ENCODE measurements at places on chromosomes 6 and 20.

- DNase-seq: no peak
Measured at GRCh38 chr6:87118054-87118453, 23.1 kb upstream of the CGA start.

- DNase-seq: no peak
Measured at GRCh38 chr6:112409311-112409710, 62.2 kb downstream of the RFPL4B start.

- DNase-seq: no peak
Measured at GRCh38 chr6:118902726-118903125, 8.8 kb downstream of the ASF1A start.

DNA sequence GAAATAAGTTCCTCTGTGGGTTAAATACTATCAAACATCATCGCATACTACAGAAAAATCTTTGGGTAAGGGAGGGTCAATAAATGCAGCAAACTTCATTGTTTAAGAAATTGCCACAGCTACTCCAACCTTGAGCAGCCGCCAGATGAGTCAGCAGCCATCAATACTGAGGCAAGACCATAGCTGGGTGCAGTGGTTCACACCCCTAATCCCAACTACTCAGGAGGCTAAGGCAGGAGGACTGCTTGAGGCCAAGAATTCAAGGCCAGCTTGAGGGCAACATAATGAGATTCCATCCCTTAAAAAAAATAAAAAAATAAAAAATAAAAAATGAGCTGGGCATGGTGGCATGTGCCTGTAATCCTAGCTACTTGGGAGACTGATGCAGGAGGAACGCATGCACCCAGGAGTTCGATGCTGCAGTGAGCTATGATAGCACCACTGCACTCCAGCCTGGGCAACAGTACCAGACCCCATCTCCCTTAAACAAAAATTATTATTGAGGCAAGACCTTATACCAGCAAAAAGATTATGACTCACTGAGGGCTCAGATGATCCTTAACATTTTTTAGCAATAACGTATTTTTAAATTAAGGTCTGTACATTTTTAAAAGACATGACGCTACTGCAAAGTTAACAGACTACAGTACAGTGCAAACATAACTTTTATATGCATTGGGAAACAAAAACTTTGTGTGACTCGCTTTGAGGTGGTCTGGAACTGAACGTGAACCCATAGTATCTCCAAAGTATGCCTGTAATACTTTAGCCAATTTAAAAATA lies 8.8 kb downstream of the SRPK1 start:
- DNase-seq: no peak

GRCh38 chr6:112626468-112627082 lies 279.4 kb downstream of the RFPL4B start:
- DNase-seq: no peak

DNA sequence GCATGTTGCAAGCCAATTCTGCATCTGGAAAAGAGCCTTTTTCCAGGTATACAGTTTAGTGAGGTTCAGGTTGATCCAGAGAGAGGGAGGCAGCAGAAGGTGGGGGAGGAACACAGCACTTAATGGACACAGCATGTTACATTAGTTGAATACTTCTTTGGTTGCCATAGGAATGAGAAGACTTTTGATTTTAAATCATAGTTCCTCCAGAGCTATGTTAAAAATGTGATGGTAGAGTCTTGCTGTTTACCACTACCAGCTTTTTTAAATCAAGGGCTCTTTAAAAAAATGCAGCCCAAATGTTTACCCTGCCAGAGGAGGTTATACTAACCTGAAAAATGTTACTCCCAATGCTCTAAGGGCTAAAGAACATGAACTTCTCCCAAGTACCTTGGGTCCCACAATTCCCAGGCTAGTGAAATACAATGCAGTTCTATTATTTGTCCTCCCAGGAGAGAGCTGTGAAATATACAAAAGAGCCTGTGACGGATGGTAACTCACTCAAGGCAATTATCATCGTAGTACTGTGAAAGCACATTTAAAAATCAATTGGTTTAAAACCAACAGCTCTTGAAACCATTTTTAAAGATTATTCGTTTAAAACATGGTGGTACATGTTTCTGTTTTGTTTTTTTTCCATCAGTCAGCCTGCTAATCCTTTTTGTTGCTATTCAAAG lies 6.9 kb upstream of the PHACTR1 start:
- DNase-seq: no peak

DNA sequence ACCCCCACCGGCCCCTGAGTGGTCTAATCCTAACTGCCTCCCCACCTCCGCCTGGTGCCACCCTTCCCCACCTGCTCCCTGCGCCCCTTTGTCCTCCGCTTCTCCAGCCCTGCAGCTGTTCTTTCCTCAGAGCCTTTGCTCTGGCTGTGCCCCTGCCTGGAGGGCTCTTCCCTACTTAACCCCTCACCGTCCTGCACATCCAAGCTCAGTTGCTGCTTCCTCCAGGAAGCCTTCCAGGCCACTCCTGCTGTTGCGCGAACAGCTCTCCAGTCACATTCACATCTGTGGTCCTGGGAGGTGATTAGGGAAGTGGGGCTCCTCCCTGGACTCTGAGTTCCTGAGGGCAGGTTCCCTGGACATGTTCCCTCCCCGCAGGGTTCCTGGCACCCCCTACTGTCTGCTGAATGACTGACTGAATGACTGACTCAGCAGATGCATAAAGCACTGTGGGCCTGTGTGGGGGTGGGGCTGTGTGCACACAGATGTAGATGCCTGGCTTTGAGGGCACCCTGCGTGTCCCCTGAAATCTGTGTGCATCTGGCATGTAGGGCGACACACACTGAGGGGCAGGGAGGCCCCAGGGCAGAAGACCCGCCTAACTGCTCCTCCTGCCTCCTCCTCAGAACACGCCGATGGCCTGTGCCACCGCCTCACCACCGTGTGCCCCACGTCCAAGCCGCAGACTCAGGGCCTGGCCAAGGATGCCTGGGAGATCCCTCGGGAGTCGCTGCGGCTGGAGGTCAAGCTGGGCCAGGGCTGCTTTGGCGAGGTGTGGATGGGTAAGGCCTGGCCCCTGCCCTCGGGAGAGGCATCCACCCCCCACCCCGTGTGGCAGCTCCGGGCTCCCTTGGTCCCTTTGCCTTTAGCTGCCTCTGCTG lies 51.4 kb downstream of the SRC start:
- DNase-seq: no peak

- DNase-seq: no peak
Measured at GRCh38 chr6:84016029-84016428, 17.5 kb upstream of the MRAP2 start.

GRCh38 chr6:168524571-168525001 lies 83.6 kb downstream of the SMOC2 start:
- no peak for DNase-seq

DNA sequence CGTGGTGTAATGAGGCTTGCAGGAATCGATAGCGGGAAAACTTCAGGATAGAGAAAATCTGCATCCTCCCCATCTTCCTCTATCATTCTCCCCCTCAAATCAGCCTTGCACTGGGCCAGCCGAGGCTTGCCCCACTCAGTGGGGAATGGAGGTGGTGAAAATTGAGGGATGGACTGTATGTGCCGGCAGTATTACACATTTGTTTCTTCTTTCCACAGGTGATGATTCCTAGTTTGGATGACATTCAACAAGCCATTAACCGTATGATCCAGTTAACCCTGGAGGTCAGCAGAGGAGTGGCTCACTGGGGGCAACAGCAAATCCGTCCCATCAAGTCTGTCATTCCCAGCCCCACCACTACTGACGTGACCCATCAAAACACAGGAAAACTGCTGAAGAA lies 100.1 kb downstream of the DNAH8 start:
- DNase-seq: no peak

- DNase-seq: no peak
Measured at GRCh38 chr6:5234874-5235273, 25.9 kb downstream of the LYRM4 start.

GRCh38 chr6:26056583-26057350 lies 30.5 kb upstream of the HFE start:
- no peak for DNase-seq

DNA sequence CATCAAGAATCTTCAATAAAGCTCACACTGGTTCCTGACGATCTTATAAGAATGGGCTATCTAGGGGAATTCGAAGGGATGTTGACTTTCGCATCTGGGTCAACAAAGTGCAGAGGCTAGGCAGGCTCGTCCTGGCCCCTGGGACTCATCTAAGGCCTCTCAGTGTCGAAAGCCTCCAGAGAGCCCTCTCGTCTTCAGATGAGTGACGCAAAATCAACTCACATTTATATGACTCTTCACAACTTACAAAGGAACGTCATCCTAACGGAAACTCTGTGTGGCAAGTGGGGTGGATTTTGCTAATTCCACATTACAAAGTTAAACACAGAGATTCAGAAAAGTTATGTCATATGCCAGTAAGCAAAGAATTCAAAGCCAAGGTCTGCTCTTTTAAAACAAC lies 270.5 kb upstream of the EXOC2 start:
- DNase-seq: no peak

All from CD4-positive, alpha-beta T cell treated with Interleukin-15 for 4 hours (primary cell).